ENCODE measurements at places on chromosomes 12 and 14.

GRCh38 chr14:93715279-93715927, 72.9 kb downstream of the PRIMA1 start:
- no peak for DNase-seq

- no peak for DNase-seq
Measured at GRCh38 chr14:75647640-75648039, 13.0 kb downstream of the ERG28 start.

GRCh38 chr12:124395986-124396385, 101.1 kb downstream of the RFLNA start:
- no peak for DNase-seq

DNA sequence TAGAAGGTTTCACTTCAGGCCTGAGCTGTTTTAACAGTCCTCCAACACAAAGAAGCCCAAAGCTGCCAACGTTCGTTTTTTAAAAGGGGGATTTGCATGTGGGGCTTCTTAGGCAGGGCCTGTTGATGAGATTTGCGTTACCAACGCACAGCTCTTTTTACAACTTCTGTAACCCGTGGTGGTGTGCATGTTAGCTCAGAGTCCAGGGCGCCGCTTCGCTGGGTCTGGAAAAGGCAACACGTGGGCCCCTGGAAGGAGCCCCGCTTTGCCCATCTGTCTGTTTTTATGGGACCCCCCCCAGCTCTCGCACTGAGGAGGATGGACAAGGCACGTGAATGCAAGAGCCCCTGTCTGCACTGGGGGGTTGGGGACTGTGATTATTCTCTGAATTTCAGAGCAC, 84.0 kb downstream of the ESR2 start:
- DNase-seq: no peak

GRCh38 chr14:101181446-101182313, 278.2 kb upstream of the RTL1 start:
- no peak for DNase-seq

DNA sequence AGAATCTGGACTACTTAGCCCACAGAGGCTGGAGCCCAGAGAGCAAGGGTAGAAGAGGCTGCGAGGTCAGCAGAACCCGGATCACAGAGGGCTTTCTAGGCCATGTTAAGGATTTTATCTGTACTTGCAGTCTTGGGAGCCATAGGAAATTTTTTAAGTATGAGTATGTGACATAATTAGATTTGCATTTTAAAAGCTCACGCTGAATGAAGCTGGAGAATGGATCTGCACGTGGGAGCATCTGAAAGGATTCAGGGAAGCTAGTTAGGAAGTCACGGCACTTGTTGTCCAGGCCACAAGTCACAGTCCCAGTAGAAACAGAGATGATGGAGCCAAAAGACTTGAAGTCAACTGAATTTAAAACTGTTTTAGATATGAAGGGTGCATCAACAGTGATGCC, 14.1 kb downstream of the CORO1C start:
- DNase-seq: no peak

DNA sequence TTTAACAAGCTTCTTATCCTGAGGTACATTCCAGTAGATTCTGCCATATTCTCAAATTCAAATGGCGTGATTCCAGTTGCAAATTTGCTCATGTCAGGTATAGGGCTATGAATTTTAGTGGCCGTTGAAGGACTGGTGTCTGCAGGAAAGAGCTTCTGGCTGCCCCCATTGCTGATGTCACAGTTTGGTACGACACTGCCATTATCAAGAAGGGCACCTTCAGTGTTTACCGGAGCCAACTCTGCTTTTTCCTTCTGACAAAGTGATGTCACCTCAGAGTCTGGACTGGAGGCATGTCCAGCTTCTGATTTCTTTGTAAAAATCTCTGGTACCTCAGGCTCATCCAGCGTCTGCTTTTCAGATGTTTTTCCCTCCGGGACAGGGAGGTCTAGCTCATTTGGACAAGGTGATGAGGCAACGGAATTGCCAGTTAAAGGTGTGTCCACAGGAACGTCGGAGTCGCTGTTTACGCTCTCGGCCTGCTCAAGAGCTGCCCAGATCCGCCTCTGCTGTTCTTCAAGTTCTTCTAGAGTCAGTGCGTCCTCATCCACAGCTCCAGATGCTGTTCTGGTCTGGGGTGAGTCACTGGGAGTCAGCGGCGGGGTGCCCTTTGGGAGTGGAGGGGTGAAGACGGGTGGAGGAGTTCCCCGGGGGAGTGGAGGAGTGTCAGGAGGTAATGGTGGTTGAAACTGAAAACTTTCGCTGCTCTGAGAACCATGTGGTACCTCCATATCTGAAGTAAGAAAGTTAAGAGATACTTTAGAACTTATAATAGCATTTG, 27.0 kb downstream of the ZCCHC8 start:
- no peak for DNase-seq

GRCh38 chr12:75571656-75572205, 60.3 kb upstream of the KRR1 start:
- DNase-seq: no peak

- DNase-seq: peak; percentile 54
Measured at GRCh38 chr12:46221255-46222128, 47.4 kb downstream of the SLC38A1 start.

DNA sequence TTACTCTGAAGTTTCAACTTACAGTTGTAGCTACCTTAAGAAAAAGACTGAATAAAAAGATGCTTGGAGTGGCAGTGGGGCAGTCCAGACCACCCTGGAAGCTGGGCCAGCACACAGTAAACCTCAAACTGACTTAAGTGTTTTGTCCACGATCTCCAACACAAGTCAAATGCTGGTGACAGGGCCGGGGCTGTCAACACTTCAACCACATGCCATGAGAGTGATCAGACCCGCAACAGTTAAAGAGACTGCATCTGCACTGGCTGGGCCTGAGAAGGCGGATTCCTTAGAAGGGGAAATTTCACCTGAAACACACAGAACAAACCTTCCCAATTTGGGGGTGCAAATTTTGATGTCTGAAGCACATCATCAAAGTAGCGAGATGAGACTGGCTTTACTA, 223.5 kb upstream of the CAND1 start:
- no peak for DNase-seq

GRCh38 chr14:99549684-99550083, 54.3 kb downstream of the CCDC85C start:
- DNase-seq: no peak

DNA sequence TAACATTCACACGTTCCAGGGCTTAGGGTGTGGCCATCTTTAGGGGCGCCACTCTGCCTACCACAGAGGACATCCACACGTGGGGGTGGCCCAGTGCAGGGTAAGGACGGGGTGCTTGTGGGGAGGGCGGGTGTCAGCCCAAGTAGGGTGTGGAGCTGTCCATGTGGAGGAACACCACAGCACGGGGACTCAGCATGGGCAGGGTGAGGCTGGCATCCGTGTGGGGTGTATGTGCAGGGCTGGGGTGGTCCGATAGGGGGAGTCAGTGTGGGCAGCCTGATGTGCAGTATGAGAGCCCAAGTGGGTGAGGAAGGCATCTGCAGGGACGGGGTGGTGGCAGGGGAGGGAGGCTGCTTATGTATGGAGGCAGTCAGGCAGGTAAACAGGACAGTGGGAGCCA, 17.7 kb downstream of the PSMC1 start:
- DNase-seq: no peak

- no peak for DNase-seq
Measured at GRCh38 chr12:90938451-90938850, 16.5 kb downstream of the CCER1 start.

DNA sequence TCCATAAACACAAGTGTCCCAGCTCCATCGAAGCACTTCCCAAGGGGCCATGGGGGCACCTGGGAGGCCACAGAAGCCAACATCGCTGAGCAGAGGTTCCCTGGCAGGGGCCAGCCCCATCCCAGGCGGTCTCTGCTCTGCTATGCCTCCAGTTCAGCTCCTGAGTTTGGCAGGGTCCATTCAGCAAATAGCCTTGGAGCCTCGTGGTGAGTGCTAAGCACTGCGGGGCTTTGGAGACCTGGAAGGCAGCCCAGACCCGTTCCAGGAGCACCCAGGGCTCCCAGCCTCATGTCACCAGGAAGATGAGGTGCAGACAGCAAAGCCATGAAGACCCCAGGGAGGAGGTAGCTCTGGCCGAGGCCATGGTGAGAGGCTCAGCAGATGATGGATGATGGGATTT, 109.5 kb downstream of the LGMN start:
- DNase-seq: no peak

DNA sequence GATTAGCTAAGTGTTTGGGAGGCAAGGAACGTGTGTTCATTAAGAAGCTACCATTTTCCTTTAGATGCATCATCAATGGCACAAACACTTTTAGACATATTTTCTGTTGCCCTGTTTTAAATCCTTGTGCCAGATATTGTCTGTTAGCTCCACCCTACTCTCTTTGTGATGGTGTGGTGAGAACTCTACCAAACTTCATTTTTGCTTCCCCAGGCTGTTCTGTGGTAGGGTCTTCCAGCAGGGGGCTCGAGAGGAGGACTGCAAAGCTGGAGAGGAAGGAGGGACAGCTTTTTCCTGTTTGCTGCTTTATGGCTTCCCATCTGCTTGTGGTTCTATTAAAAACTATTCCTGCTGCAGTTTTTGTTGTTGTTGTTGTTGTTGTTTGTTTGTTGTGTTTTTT, 23.8 kb upstream of the STRAP start:
- no peak for DNase-seq

- DNase-seq: no peak
Measured at GRCh38 chr14:38038986-38039385, 168.7 kb upstream of the SSTR1 start.

DNA sequence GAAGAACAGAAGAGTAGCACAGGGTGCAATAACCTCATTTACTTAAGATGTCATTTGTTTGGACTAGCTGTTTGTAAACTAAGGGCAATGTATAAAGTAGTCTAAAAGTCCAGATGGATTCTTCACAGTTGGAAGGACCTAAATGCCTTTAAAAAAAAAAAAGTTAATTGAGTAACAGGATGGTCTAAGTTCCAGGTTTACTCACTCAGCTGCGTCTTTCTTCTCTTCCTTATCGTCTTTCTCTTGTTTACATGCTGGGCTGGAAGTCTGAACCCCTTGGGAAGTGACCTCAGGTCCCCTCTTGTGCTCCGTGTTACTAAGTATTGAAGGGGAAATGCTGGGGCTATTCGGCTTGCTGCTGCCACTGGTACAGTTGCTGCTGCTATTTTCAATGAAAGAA, 82.5 kb downstream of the SH2B3 start:
- no peak for DNase-seq

DNA sequence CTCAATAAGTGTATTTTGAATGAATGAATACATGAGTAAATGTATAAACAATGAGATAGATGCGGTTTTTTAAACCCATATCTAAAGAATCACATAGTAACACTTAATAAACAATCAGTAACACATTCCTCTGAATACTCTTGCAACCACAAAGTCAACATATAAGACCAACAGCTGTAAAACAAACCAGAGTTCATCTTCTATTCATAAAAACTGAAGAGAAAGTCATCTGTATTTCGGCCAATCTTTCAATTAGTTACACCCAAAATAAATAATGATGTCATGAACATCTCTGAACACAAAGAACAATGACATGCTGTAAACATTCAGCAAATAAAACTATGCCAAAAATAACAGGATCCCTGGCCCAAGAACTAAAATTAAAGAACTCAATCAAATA, 47.2 kb downstream of the ARMH4 start:
- DNase-seq: no peak

DNA sequence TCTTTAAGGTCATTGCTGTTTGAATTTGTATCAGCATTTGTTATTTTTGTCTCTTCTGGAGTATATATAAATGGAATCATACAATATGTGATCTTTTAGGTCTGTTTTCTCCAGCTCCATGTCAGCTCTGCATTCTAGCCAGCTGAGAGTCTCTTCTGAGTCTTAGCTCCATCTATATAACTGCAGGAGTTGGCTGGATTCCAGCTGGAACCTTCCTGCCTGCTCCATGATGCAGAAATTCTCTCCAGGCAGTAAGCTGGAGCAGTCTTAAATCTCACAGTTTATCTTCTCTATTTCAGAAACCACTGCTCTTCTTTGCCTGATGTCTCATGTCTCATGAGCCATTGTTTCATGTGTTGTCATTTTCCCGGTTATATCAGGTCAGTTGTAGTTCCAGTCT, 827.6 kb downstream of the NRXN3 start:
- no peak for DNase-seq

DNA sequence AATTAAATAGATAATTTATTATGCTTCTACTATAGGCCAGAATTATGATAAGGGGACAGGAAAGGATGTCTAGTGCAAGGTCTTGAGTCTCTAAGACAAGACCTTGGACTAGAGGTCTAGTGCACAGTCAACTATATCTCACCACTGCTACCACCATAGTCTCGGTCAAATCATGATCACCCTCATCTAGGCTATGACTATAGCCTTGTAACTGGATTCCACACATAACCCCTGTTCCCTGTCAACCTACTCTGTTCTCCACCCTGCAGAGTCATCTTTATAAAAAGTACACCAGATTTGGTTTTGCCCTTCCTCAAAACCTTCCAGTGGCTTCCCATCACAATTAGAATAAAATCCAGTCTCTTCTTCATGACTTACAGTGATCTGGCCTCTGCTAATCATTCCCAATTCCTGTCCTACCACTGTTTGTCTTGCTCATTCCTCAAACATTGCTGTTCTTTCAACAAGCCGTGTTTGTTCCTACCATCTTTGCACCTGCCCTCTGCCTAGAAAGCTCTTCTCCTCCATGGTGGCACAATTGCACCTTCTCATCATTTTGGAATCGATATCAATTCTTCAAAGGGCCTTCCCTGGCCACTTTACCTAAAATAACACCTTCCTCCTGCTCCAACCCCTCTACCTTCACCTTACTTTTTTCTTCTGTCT, 169.4 kb downstream of the FOXN3 start:
- DNase-seq: no peak

DNA sequence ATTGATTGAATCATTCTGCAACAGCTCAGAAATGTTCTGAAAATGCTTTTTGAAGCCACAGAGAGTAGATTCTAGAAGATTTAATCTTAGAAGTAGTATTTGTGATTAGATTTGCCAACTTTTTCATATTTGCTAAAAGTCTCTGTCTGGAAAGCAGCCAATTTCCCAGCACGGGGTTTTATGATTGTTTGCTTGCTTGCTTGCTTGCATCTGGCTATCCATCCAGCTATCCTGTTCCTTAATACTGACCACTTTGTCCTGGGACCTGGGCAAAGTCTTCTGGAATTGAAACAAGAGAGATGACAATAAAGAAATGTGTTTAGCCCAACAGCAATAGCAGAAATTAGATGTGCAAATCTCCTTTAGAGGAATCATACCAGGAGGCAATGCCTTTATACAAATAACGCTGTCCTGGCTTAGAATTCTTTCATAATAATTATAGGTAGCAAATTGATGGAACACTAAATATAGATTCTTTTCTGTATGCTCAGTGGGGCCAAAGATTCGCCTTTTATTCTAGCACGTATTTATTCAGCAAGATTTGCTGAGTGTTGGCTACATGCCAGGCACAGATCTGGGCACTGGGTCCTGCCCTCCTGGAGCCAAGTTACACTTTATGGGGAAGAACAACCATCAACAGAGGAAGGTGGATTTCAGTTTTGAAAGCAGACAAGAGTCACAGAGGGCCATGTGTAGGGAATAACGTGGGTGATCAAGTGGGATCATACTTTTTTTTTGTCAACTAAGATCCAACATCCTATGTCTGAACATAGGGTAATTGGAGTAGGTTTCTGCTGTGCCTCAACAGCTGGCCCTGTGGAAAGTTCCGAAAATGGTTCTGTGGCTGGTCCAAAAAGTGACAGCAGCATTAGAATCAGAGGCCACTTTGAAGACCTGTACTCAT, 25.3 kb downstream of the MYBPC1 start:
- DNase-seq: no peak

All from HS-5 (cell line).